ENCODE measurements at places on chromosomes 12 and 14.

- no peak for DNase-seq
Observed at GRCh38 chr12:6626654-6627283, 9.0 kb downstream of the LPAR5 start.

GRCh38 chr12:102992720-102993119 lies 35.2 kb downstream of the ASCL1 start:
- DNase-seq = no peak

- no peak for DNase-seq
Observed at GRCh38 chr12:68844788-68845695, 37.1 kb downstream of the MDM2 start.

DNA sequence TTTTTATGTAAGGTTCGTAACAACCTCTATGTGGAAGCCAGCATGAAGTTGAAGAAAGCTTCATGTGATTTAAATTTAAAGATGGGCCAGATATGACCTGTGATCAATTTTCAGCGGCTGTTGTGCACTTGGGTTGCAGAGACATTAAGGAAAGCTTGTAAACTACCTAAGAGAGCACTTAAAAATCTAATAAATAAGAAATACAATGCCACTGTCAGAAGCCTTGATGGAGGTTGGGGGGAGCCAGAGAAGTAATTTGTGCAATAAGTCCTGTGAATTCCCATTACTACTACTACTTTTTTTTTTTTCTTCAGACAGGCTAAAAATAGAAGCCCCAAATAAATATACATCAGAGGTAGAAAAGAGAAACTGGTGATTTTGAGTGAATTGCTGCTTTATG lies 30.3 kb upstream of the SLC24A4 start:
- no peak for DNase-seq

DNA sequence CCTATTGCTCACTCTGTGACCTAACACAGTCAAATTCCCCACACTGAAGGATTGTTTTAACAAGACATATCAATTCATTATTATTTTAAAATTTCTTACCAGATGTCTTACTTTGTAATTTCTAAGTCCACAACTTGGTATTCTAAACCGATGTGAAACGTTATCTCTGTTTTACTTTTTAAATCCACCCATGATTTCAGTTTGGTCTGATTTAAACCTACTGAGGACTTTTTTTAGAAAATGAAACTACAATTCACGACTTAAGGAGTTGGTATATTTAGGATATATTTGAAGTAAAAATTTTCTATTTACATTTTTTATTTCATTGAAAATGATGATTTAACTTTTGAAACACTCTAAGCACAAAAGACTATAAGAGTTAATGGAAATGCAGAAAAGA lies 35.1 kb upstream of the GRIP1 start:
- DNase-seq = no peak

DNA sequence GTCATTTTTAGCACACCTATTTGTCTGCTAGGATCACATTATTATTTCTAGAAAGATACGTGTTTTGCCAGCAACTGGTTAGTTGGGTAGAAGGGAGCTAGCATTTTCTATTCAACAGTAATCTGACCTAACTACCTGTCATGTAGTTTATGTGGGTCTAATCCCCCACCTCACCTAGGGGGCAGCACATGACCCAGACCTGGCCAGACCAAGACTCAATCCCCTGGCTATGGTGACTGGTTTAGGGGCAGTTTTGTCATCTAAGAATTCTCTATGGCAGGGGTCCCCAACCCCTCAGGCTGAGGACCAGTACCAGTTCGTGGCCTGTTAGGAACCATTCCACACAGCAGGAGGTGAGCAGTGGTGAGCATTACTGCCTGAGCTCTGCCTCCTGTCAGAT lies 29.5 kb upstream of the EVL start:
- no peak for DNase-seq

DNA sequence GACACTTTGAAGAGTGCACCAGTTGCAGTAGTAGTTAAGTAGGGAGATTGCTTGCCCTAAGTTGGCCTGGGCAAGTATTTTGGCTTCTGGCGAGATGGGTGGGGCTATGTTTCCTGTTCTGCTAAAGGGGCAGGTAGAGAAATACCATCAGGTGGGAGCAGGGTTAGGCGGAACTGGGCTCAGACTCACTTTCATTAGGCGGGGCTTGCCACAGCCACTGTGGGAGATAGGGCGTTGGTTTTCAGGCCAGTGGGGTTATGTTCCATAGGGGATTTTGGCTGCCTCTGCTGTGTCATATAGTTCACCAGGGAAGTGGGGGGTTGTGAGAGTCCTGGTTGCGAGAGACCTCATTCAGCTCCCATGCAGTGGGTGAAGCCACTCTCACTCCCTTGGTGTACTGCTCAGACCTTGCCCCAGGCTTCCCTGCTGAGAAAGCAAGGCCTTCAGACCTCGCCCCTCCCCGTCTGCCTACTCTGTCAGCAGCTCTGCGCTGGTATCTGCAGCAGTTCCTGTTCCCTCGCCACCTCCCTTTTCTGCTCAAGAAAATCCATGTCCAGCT lies 43.3 kb downstream of the AEBP2 start:
- DNase-seq = peak; percentile 78

- DNase-seq = no peak
Observed at GRCh38 chr12:14442221-14442881, 76.9 kb downstream of the ATF7IP start.

GRCh38 chr12:3743803-3744202 lies 9.1 kb downstream of the CRACR2A start:
- DNase-seq = no peak

DNA sequence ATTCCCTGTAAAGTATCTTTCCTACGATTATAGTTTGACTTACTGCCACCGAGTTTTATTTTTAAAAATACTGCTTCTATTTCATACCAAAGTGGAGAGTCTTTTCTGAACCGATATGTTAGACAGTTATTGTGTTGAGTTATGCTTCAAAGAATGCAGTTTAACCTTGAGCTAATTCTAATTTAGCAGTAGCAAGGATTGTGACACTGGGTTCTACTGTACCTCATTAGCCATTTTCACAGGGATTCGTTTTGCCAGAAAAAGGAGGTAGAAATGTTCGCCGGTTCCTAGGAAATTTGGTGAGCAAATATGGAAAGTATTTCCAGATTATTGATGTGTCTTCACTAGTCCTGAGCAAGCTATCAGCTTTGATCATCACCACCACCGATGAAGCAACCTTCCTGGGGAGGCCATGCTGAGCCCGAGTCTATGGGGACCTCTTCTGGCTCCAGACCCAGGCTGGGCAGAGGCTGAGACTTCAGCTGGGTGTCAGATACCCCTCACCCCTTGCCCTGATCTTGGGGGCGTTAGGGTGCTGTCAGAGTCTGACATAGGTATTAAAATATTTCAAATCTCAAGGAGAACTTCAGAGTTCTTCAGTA lies 13.6 kb downstream of the GLRX5 start:
- DNase-seq = no peak

GRCh38 chr12:9977916-9978315 lies 6.7 kb downstream of the CLEC12A start:
- no peak for DNase-seq

- no peak for DNase-seq
Observed at GRCh38 chr14:70555890-70556289, 21.1 kb upstream of the ADAM20 start.

DNA sequence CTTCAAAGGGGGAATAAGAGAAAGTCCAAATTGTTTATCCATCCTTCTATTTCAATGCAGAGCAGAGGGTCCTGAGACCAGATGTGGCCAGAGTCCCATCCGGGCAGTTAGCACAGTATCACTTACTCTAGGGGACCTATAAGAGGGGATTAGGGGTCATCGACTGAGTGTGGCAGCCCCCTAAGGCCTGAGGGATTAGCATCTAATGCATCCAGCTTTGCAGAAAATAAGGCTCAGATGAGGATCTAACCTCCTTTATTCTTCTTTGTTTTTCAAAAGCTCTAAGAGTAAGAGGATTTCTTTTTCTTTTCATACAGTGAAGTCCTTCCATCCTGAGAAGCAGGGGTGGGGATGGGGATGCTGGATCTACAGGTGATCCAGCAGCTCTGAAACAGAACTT lies 43.5 kb downstream of the NEUROD4 start:
- DNase-seq = no peak

GRCh38 chr14:99179506-99179905 lies 92.5 kb downstream of the BCL11B start:
- no peak for DNase-seq

- DNase-seq = no peak
Observed at GRCh38 chr14:104595911-104596450, 8.6 kb downstream of the TMEM179 start.

GRCh38 chr14:101195309-101195901 lies 291.9 kb upstream of the RTL1 start:
- no peak for DNase-seq

DNA sequence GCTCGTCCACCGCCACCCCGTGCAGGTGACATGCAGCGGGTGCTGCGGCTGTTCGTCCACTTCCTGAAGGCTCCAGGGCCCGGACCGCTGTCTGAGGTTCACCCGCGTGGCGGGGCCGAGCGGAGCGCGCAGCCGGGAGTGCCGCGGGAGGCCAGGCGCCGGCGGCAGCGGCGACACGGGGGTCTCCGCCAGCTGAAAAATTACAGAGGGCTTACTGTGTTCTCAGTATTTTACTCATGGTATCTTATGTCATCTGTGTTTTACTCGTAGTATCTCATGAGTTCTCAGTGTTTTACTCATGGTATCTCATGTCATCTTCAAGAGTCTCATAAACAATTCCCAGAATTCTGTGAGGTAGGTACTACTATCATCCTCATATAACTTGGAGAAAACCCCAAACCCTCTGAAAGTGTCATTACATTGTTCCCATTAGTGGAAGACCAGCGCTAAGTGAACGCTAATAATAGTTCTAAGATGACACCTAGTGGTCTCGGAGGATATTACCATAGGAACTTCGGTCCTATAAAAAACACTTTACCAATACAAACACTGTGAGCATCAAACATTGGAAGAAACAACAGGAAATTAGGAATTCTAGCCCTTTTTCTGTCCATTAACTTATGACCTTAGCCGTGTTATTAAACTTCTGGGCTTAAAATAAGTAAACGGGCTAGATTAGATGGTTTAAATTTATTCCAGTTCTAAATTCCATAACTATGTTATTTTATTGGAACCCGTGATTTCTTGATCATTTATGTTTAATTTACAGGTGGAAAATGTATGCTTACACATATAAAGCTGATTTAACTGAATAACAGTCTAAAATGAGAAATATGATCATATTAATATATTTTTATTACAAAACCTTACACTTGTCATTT lies 32.4 kb downstream of the AK7 start:
- DNase-seq = peak; percentile 6

GRCh38 chr14:75807667-75808360 lies 146.8 kb downstream of the TTLL5 start:
- no peak for DNase-seq

- no peak for DNase-seq
Observed at GRCh38 chr12:4203772-4204376, 69.7 kb upstream of the CCND2 start.

GRCh38 chr14:94816113-94816512 lies 46.2 kb upstream of the GSC start:
- no peak for DNase-seq

DNA sequence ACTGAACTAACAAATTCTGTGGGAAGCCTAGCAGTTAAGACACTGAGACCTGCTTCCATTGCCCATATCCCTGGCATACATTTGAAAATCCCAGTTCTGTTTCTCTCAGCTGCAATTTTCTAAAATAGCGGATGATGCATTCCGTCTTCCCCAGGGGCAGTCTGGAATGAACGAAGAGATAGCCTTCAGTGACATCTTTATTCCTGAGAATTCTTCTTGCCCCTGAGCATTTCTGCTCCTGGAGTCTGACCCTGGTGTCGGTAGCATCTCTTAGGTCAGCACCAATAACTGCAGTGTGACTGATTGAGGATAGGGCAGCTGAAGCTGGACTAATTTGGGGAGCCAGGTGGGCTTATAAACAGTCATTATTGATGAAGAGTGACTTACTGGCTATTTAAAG lies 552.5 kb downstream of the DIO2 start:
- no peak for DNase-seq

- DNase-seq = no peak
Observed at GRCh38 chr14:35741345-35742031, 67.6 kb downstream of the RALGAPA1 start.

DNA sequence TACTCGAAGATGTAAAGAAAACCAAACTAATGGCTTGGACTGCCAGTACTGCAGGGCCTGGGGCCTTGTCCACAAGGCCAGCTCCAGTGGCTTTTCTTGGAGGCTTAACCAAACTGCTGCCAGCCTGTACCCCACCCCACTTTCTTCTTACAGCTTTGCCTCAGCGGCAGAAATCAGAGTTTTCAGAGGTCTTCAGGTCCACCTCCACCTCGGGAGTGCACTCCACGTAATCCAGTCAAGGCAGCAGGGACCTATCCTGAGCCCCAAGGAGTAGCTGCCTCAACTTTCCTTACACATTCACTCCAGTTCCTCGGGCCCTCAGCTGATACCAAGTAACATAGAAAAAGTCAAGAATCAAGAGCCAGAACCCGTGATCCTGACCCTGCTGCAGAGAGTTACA lies 19.6 kb downstream of the PRMT8 start:
- no peak for DNase-seq

DNA sequence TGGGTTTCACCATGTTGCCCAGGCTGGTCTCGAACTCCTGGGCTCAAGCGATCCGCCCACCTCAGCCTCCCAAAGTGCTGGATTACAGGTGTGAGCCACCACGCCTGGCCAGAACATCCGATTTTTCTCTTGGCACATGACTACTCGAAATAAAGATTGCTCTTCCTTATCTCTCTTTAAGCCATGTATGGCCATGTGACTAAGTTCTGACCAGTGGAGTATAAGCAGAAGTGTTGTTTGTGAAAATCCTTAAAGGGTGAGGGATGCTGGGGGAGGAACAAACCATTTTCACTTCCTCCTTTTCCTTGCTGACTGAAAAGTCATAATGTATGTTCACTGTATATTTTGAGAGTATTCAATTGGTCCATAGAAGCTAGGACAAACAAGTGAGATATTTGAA lies 50.7 kb upstream of the ATF7IP start:
- no peak for DNase-seq

GRCh38 chr12:47360771-47361388 lies 281.1 kb upstream of the AMIGO2 start:
- DNase-seq = peak; percentile 29

- no peak for DNase-seq
Observed at GRCh38 chr14:41899416-41899815, 292.7 kb downstream of the LRFN5 start.

DNA sequence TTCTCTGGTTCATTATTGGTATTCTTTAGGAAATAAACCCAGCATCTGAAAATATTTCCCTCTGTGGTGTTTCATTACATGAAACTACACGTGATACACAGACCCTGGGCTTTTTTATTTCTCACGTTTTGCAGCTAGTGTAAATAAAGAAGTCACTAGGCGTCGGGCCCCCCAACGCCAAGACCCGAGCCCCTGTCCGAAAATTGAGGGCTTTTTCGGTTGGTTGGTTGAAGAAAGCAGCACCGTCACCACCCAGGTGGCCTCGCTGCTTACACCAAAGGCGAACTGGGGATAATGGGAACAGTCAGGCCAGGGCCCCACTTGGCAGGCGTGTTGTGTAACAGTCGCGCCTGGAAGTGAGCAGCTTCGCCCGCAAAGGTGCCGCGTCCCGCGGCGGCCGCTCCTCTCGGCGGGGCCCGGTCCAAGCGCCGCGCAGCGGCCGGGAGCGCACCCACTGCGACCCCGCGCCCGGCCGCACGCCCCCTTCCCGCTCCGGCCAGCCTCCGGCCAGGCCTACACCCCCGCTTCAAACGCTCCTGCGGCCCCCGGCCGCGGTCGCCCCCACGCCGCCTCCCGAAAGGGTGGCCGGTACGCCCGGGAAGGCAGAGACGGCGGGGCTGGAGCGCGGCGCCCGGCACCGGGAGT lies 1.2 kb downstream of the DUSP16 start:
- DNase-seq = peak; percentile 26
